ENCODE measurements at places on chromosomes 6 and 20.

GRCh38 chr6:6931071-6932025 lies 176.4 kb upstream of the RREB1 start:
- no peak for DNase-seq

DNA sequence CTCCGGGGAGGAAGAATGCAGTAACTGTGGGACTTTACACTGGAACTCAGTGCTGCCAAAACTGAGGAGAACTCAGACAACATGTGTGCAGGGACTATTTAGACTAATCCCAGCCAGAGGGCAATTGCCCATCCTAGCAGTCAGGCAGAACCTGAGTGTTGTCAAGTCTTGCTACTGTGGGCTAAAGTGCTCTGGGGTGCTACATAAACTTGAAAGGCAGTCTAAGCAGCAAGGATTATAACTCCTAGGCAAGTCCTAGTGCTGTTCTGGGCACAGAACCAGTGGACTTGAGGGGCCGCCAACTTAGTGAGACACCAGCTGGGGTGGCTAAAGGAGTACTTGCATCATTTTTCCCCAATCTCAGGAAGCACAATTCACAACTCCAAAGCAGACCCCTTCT lies 363.8 kb upstream of the PTCHD4 start:
- no peak for DNase-seq

- DNase-seq = no peak
Measured at GRCh38 chr6:71414486-71414885, 125.9 kb downstream of the OGFRL1 start.

- DNase-seq = no peak
Measured at GRCh38 chr6:28729501-28730402, 194.0 kb downstream of the TRIM27 start.

DNA sequence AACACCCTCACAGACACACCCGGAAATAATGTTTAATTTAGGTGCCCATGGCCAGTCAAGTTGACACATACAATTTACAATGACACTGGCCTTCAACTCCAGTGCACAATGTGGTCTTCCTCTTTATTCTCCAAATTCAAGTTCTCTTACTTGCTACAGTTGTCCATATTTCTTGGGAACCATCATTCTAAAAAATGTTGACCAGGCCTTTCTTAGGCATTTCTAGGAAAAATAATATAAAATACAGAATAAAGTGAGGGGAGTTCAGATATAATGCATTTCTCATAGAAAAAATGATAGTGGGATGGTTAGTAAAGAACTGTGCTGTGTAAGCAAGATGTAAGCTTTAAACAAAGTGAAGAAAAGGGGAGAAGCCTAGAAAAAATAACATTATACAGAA lies 298.9 kb downstream of the ARHGAP18 start:
- DNase-seq = no peak

DNA sequence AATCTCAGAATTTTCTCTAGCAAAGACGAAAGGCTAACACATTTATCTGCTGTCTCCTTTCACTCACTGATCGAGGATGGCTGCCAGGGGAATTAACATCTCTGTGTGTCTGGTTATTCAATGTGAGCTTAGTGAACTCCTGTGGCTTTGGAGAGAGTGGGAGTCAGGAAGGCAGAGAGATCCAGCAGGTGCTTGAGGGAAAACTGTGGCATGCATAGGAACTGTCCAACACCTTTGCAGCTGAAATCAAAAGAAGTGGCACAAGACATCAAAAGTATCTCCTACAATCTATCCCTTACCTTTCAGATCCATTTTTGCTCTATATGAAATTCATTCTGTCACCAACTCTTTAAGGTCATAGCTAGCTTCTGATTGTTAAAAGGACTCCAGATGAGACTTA lies 11.8 kb upstream of the FAM184A start:
- DNase-seq = no peak

GRCh38 chr20:24388828-24389380 lies 80.5 kb upstream of the SYNDIG1 start:
- no peak for DNase-seq

DNA sequence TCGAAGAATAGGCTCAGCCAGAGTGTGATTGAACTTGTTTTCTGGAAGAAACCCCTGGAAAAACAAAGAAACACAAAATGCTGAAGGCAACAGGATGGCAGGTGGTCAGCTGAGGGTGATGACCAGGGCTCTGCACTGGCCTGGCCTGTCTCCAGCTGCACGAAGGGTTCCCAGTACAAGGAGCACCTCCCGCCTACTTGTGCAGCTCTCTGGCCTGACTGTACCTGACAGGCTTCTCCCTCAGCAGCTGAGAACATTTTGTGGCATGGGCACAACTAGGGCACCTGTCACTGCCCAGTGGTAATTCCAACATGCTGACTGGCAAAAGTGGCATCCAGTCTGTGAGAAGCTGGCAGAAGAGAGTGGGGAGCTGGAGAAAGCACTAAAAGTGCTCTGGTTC lies 38.8 kb upstream of the EMILIN3 start:
- no peak for DNase-seq

DNA sequence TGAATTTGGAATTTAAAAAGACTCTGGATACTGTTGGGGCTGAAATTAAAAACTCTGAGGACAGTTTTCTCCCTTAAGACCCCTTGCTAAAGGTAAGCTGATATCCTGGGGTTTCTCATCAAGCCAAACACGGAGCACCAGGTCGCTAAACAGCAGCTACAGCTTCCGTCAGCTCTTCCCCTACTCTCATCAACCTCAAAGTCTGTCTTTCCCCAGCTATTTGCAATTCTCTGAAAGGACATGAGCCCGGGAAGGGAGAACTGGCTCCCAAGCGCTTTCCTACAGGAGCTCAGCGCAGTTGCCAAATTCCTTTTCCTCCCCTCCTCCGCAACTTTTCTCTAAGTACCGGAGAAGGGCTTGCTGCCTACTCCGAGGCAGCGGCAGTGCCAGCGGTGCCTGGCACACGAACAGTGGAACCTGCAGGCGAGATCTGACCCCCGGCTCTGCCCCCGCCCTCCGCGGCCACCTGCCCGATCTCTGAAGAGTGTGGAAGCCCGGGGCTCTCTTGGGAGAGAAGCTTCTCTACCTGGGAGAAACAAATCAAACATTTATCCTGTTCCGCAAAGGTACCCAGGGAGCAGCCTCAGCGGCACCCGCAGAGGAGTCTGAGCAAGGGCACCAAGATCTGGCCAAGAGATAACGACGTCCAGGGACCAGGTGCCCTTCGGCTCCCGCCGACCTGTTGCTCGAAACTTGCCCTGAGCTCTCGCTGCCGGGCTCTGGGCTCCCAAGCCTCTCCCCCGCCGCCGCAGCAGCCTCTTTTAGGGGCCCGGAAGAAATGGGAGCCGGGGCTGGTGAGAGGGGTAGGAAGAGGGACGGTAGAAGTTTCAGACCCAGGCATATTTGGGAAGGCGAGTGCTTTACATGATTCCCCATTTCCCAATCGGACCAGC lies 2.2 kb downstream of the CBLN4 start:
- DNase-seq = no peak

DNA sequence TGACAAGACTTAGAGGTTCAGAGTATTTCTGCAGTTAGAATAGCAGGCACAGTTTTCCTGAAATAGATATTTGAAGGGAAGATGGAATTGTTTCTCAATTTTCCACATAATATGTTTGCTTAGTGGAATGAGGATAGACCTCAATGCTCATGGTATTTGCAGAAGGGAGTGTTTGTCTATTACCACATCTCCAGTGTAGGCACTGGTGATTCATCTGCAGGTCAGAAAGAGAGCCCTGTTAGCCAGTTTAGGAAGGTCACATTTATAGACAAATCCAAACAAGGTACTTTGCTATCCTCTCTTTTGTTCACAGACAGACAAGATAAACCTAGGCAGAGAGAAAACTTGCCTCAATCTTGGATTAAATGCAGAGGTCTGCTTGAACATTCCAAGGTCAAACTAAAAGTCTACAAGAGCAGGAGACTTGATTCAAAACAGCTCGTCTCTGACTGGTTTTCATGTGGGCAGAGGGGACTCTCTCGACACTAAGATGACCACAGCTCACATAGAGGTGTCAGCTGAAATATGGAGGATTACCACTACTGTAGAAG lies 22.8 kb downstream of the ISM1 start:
- DNase-seq = no peak

DNA sequence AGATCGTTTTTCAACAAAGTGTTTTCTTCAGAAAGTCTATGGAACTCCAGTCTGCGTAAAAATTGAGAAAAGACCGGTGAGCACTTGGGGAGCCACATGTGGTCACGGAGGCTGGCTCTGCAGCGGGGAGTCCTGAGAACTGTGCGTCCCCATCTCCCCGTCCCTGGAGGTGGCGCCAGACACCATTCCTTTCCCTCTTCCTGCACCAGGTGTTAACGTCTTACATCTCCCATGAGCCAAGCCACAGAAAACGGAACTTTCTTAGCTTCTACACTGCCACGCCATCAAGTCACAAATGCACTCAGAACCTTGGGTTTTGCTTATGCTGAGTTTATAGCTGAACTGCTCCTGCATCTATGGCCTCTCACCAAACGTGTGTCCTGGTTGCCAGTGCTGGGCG lies 62.6 kb downstream of the GINS1 start:
- no peak for DNase-seq

- no peak for DNase-seq
Measured at GRCh38 chr6:34736823-34737222, 20.5 kb upstream of the SNRPC start.

GRCh38 chr20:61744691-61745396 lies 320.8 kb downstream of the TAF4 start:
- DNase-seq = no peak

DNA sequence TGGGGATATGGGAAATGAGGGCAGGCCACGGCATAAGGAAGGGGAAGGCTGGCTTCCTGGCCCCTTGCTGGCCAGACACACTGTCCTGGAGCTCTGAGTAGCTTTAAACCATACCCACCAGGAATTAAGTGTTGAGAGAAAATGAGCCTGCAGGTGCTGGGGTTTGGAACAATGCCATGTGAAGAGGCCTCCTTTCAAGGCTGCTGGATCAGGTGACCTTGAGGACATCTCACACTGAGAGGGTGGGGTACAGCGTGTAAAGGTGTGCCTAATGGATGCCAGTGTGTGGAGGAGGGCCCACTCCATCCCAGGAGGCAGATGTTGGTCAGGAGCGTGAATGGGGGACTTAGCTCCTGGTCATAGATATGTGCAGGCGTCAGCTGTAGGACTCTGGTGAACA lies 74.8 kb upstream of the MLN start:
- DNase-seq = no peak

DNA sequence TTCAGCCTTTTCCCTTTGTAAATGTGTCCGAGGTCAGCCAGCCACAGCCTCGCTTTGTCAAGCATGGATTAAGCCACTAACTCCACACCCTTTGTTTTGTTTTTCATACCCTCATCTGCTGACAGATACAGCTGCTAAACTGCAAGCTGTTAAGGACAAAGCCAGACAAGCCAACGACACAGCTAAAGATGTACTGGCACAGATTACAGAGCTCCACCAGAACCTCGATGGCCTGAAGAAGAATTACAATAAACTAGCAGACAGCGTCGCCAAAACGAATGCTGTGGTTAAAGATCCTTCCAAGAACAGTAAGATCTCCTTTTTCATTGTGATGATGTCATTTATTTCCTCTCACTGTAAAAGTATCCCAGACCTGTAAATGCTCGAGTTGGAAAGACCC lies 269.3 kb downstream of the ARHGAP18 start:
- DNase-seq = no peak

DNA sequence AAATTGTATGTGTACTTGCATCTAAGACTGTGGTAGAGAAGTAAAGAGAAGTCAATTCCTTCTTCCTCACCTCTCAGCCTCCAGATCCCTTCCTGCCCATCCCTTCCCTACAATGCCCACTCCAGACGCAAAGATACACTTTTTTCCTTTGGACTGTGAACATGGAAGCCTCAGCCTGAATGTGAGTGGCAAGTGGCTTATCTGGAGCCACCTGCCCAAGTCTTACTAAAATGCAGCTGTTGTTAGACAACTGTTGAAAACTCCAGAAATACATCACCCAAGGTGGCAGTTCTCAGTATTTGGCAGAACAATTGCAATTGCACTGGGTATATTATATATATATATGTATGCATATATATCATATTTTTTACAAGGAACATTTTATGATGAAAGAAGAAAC lies 7.5 kb downstream of the VGLL2 start:
- no peak for DNase-seq

DNA sequence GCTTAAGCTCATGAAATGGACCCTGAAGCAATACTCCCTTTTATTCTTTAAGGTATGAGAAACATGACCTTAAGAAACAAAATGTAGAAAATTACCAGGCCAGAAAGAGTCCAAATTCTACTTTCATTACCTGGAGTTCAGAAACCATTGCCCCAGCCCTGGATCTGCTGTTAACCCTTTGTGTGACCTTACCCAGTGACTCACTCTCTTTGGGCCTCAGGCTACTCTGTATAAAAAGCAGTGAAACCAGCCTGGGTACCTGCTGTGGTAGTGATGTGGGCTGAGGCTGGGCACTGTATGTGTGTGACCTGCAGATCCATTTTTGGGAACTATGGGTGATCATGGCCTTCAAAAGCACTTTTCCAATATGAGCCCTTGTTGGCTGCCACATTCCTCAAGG lies 47.2 kb downstream of the SLC9A8 start:
- DNase-seq = no peak

DNA sequence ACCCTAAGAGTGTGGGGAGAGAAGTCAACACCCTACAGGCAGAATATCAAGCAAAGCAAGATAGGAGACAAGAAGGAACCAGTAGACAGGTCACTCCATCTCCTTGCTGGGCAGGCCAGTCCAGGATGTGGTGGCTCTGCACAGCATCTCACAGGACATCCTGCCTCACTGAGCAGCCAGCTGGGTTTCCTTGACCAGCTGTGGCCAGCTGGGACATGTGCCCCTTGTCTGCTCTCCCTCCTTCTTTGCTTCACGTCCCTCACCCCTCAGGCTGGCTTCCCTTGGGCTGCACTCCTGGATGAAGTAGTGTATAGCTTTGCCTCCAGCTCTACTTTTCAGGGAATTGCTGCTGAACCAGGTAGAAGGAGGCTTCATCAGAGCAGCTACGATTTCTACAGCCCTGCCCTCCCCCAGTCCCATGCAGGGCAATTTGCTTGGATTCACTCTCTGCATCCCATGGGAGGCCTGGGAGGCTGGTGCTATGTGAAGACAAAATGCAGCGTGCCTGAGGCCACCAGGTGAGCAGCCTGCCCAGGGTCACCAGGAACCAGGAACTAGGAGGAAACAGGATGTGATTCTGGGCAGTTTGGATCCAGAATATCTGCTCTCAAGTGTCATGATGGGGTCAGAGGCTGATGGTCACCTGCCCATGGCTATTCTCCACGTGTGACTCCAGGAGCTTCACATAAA lies 110.0 kb upstream of the PMEPA1 start:
- DNase-seq = no peak

GRCh38 chr6:79868098-79868722 lies 79.1 kb downstream of the ELOVL4 start:
- DNase-seq = peak; percentile 81

- DNase-seq = no peak
Measured at GRCh38 chr6:118574051-118574865, 26.2 kb downstream of the PLN start.

DNA sequence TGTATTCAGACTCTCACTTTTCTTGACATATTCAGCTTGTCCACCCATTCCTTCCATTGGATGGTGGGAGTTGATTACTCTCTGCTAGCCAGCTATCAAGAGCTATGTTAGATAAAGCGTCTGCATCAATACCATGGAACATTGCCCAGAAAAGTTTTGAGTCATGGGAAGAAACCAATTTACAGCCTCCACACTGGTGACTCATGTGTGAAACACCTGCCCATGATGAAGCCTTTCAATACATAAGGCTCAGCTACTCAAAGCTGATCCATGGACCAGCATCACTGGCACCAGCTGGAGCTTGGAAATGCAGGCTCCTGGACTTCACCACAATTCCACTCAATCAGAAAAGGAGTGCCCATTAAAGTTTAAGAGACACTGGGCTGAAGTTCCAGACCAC lies 16.1 kb downstream of the PLA2G7 start:
- no peak for DNase-seq

Data from SK-N-MC (cell line).